RPMI8226 (cell line): ENCODE measurements at places on chromosomes 2 and 18.

GRCh38 chr2:182043861-182044260 is 58.2 kb downstream of the PPP1R1C start:
- DNase-seq: no peak

- DNase-seq: no peak
These were observed 111.2 kb upstream of the PPP1CB start for GRCh38 chr2:28640260-28640907.

DNA sequence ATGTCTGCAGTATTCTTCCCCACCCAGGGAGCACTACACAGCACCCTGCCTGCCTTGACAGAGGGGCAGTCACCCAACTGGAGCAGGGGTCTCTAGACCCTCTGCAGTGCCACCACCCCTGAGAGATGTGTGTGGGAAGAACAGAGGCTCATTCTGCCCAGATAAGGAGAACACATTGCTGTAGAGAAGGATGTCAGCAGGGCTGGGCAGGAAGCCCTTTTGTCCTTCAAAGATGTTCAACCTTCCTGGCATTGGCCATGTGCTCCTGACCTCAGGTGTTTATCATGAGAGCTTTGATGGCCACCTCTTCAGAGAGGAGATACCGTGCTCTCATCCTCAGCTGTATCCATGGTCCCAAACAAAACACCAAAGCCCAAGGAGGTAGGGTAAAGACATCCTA is 4.6 kb upstream of the TEX51 start:
- DNase-seq: no peak

DNA sequence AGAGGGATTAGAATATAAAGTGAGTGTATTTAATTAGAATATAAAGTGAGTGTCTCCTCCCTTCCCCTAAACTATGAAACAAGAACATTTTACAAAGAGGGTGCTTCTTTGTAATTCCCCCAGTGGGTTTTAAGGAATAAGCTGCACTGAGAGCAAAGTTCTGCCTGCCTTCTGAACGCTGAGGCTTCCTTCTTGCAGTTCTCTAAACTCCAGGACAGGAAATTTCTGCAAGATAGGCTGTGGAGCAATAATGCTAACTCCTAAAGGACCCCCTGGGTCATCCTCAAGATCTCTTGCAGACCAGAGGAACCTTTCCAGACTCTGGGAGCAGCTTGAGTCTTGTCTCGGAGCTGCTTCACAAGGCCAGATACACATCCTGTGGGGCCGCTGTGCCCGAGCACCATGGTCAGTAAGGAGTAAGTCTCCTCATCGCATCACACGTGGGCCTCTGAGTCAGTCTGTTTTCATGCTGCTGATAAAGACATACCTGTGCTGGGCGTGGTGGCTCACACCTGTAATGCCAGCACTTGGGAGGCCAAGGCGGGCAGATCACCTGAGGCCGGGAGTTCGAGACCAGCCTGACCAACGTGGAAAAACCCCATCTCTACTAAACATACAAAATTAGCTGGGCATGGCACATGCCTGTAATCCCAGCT is 87.5 kb upstream of the KCNE4 start:
- no peak for DNase-seq

DNA sequence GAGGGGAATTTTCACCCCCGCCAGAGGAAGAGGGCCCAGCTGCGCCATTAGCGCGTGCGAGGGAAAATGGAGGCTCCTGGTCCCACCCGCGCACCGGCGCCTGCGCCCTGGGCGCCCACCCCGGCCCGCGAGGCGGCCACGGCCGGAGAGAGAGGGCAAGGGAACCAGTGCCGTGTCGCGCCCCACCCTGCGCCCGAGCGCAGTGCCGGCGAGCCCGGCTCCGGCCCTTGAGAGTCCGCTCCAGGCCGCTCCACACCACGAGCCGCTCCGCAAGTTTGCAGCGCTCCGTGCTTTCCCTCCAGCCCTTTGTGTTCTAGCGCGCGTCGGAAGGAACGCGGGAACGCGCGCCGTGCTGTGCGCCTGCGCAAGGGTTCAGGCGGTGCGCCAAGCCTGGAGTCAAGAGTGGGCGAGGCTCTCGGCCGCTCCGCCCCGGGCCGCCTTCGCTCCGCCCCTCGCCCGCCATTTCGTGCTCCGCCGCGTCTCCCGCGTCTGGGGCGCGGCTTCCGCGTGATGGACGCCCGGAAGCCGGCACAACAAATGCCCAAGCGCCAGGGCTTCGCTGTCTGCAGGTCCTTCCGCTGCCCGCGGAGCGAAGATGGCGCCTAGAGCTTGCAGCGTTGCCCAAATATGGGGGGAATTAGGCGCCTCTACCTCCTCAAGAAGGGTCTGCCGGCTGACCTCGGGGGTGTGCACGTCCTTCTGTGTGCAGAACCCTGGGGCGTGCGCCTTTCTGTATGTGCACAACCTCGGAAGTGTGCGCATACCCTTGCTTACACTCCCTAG is 46.1 kb upstream of the PTMA start:
- peak; percentile 71 for DNase-seq

DNA sequence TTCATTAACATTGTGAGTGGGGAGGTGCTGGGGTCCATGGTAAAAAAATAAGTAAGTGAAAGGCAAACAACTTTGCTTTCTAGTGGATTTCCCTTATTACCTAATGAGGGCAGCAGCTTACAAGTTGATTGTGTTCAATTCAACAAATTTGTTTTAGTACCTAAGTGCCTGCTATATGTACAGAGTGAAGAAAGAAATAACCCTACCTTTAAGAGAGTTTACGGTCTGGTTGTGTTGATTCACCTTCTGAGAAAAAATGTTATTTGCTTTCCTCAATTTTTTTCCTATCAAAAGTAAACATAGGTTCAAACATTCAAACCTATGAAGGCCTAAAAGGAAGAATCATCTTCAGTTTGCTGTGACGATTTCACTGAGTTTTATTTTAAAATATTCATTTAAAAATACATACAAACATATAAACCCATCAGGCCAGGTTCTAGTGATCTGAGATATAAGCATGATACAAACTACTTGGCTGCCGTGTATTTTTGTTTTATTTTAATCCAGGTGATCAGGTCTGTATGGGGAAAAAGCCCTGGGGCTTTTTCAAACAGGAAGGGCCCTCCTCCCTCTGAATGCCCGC is 1.5 kb upstream of the SPTBN1 start:
- DNase-seq: peak; percentile 34

- DNase-seq: no peak
These were observed 43.4 kb upstream of the AP1S3 start for GRCh38 chr2:223880796-223881195.

DNA sequence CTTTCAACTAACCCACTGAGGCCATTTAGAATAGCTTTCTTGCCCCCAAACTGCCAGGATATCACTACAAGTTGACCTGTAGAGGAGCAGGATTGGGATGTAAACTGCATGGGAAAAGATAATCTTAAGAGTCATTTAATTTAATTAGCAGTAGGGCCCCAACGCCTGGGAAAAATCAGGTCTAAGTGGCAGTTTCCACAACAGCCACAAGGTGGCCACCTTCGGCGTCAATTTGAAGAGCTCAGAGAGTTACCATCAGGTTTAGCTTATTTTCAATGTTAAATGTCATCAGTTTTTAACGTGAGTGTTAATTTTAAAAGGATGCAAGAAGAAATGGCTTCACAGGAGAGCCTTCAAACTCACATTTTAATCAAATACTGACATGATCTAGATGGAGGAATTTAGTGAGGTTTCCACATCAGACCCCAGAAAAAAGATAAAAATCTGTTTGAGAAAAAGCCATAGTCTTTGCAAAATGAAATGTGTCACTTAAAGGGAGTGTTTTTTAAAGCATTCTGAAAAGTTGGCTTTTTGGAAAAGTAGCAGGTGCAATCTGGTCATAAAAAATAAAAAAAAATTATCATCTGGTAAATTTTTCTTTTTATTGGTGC is 77.3 kb upstream of the UPP2 start:
- DNase-seq: peak; percentile 63

DNA sequence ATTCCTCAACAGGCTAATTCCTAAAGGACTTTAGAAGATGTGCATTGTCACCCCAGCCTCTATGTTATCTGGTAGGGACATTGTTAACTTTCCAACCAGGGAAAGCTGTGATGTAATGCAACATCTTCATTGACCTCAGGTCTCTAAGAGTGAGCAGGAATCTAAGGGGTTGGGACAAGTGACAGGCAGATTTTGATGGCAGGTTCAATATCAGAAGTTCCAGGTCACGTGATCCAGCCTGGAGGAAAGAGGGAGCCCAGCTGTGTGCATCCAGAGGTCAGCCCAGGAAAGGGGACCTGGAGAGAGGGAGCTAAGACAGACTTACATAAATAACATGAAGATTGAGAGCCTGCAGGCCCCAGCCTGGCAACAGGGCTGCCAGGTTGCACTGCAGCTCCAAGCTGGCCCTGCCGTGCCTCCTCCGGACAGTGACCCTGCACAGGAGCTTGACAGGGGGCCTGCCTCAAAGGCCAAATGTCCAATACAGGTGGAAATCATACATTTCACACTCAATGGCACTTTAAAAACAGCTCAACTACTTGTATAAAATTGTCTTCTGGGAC is 262.2 kb upstream of the MGAT5 start:
- DNase-seq: no peak

DNA sequence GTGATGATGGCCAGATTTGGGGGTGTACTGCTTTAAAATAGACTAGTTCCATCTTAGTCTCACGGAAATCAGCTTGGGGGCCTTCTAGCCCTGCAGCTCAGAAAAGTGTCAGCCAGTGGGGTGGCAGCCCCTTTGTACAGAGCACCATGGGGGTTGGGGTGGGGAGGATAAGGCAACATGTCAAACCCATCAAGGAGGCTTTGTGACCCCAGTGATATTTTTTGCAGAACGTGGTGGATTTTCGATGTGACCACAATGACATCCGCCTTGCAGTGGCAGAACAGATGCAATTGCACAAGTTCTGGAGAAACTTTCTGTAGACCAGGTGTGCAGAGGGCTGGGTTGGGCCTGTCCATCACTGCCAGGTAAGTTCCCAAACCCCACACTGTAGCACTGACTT is 3.0 kb upstream of the CD8A start:
- no peak for DNase-seq

DNA sequence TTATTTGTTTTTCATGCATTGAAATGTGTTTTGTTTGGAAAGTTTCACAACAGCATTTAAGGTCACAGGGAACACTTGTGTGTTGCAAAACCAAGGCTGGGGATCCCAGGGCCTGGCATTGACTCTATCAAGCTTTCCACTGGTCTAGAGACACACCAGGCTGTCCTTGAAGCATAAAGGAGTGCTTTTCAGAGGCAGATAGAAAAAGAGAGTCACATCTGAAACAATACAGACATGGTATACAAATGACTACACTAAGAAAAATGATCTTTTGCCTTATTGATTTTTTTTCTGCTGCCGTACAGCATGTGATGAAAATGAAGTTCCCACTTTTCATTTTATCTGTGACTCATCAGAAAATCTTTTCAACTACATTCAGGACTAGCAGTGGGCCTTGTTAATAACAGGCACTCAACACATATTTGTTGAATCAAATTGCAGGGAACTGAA is 61.9 kb upstream of the ZCCHC2 start:
- DNase-seq: no peak

DNA sequence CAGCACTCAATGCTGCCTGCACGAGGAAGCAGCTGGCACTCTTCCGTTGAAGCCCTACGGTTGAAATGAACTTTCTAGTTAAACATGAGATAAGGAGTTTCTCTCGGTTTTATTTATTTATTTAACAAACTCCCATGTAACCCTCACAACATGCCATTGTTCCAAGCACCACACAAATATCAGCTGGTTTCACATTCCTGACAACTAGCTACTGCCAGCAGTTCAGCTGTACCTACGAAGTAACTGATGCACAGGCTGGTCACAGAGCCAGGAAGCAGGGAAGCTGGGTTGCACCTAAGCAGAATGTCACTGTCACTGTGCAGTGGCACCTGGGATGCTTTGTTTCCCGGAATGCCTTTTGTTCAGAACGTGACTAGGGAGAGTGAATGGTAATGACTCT is 18.1 kb downstream of the TIMM21 start:
- no peak for DNase-seq

GRCh38 chr2:219469186-219469724 is 29.4 kb upstream of the GMPPA start:
- DNase-seq: no peak

DNA sequence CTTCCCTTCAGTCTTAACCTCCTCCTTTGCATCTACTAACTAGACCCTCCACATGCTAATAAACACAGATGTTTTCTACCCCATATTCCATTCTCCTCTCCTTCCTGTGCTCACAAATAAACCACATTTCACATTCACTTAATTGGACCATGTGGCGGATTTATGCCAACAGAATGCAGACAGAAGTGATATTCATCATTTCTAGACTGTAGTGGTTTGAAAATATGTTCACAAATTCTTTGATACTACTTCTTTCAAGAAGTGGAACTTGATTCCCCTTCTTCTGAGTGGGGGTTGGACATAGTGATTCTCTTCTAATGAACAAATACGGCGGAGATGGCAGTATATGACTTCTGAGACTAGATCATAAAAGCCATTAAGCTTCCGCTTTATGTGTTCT is 73.5 kb upstream of the SPTBN1 start:
- no peak for DNase-seq

- DNase-seq: no peak
These were observed 623.8 kb upstream of the NXPH2 start for GRCh38 chr2:139403948-139404347.

GRCh38 chr2:187459256-187459655 is 11.2 kb upstream of the CALCRL start:
- DNase-seq: no peak

- peak; percentile 54 for DNase-seq
These were observed 77.3 kb upstream of the PHLPP1 start for GRCh38 chr18:62637807-62638687.

- peak; percentile 19 for DNase-seq
These were observed 823.6 kb downstream of the GALR1 start for GRCh38 chr18:78073275-78073674.

DNA sequence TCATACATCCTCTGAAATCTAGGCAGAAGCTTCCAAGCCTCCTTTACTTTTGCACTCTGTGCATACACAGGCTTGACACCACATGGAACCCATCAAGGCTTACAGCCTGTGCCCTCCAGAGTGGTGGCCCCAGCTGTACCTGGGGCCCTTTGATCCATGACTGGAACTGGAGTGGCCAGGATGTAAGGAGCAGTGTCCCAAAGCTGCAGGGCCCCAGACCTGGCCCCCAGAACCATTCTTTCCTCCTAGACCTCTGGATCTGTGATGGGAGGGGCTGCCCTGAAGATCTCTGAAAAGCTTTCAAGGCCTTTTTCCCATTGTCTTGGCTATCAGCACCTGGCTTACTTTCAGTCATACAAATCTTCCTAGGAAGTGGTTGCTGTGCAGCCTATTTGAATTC is 63.1 kb upstream of the NOL4 start:
- no peak for DNase-seq

DNA sequence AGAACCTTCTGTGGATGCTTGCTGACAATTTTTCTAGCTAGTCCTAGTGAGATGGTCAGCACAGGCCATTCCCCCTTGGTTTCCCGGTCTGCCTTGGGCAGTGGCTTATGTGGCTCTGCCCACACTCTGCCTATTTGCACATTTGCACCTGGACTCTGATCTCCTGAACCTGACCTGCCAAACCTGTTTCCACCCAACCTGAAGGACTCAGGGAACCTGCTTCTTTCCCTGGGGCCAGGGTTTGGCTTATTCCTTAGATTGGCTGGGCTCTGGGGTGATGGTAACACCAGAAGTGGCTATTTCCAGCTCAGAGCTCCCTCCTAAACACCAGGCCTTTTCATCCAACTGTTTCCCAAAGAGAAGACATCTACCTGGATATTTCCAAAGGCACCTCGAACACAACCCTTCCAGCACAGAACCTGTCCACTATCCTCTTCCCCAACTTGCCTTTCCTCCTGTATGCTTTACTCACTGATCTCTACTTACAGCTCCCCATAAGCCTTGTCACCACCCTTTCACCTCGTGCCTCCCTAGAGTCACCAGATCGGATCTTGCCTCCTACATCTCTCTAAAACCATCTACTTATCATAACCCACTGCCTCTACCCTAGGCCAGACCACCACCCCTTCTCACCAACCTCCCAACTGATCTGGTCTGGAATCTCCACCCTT is 5.8 kb upstream of the MTA3 start:
- no peak for DNase-seq
